ENCODE measurements at places on chromosomes 6 and 20. TPM values are rescaled to one million over a fixed set of nuclear protein-coding genes. Genes with fewer than 3 reads are reported as not detected.

Gene SNAP25
- not detected for total RNA-seq

Gene HEY2
- not detected for total RNA-seq

Gene POM121L2
- total RNA-seq: not detected

Gene C2
- 0.50 TPM for total RNA-seq

Gene NECAB3
- total RNA-seq: 14.6 TPM

Gene CTCFL
- total RNA-seq: not detected

Gene PTK7
- total RNA-seq: 128 TPM

Gene FABP7
- total RNA-seq: not detected

Gene PDE10A
- total RNA-seq: not detected

Gene HLA-DQA1
- total RNA-seq: not detected

Gene PTPRK
- total RNA-seq: 95.5 TPM

Gene LINC00237
- not detected for total RNA-seq

Gene HSPA1L
- total RNA-seq: 0.83 TPM

Gene CCM2L
- not detected for total RNA-seq

Gene COX4I2
- total RNA-seq: not detected

Gene RPP21
- total RNA-seq: 19.0 TPM

Gene CAGE1
- total RNA-seq: 0.14 TPM

Gene GPX5
- total RNA-seq: not detected

Gene KHDRBS2
- total RNA-seq: not detected

Gene SPATS1
- total RNA-seq: not detected

Gene C20orf96
- total RNA-seq: 2.8 TPM

Gene C6orf58
- total RNA-seq: not detected

Gene OPN5
- total RNA-seq: not detected

Gene TBC1D7
- total RNA-seq: 24.4 TPM

Gene CRIP3
- total RNA-seq: not detected

Gene ATP6V1G2
- total RNA-seq: 1.5 TPM

Gene RPS6KA2
- total RNA-seq: 47.8 TPM

Gene HRH3
- total RNA-seq: not detected

Gene LRRC1
- total RNA-seq: 19.2 TPM

Gene WFDC5
- 0.33 TPM for total RNA-seq

Gene ARHGAP18
- 28.5 TPM for total RNA-seq

Gene DUSP15
- total RNA-seq: 0.67 TPM

Gene FNDC1
- total RNA-seq: 0.05 TPM

Gene TSPO2
- not detected for total RNA-seq

Gene ADRM1
- 140 TPM for total RNA-seq

Gene MRPS10
- 66.7 TPM for total RNA-seq

Gene OR12D3
- total RNA-seq: not detected

Gene EYS
- total RNA-seq: under 0.01 TPM

All from mammary epithelial cell (primary cell).